Gastroesophageal sphincter (tissue), 4 donors: ENCODE measurements at places on chromosomes 3 and 15. TPM values are rescaled to one million over a fixed set of nuclear protein-coding genes. Genes with fewer than 3 reads are reported as not detected.
A peak's percentile ranks its signal among the peaks of the same experiment; 100 is the strongest.

DNA sequence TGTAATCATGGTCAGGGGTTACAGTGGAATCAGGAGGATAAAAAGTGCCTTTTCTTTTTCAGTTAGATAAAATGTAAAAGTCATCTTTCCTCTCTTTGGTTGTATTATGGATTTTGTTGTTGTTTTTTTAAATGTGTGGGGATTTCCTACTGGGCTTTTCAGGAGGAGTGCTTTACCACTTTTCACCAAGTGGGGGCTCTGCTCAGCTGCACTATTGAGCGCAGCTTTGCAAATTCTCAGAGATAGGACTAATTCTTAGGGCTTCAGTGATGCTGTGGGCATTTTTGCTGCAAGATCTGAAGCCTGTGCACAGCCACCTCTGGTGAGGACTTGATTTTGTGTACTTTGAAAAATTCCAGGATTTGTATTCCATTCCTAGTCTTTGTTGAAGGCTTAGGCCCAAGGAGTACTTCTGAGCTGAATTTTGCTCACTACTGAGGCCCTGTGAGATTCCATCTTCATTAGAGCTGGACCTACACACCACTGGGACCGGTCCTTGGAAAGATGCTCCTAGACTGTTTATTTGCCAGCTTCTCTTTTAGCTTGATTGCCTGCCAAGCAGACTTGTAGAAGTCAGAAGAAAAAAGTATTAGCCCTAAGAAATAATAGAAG lies 7.5 kb downstream of the GNB5 start:
- ATAC-seq: no peak

DNA sequence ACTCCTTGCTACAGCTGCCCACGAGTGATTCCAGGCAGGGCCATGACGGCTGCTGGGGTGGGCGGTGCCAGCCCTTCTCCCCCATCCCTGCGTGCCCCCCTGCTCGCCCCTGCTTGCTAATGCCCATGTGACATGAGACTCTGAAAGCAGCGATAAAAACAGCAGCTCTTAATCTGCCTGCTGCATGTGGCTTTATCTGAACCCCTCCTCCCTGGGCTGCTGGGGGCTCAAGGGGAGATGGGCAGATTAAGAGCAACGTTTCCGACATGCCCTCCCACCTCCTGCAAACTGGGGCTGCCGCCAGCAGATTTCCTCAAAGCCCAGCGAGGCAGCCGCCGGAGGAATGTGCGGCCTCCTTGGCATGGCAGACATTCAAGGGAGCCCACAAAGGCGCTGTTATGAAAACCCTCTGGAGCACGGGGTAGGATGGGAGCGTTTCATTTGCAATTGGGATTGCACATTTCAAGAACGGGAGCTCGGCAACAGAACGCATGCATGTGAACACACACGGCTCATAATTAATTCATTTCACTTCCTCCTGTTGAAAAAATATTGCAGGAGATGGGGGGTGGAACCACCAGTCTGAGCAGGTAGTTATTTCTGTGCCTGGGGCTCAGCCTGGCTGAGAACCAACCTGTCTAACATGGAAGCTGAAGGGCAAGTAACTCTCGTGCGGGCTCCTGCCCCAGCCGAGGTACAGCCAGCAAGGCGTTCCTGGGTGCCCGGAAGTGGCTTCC lies 504.2 kb upstream of the PROK2 start:
- peak; percentile 77 for ATAC-seq

DNA sequence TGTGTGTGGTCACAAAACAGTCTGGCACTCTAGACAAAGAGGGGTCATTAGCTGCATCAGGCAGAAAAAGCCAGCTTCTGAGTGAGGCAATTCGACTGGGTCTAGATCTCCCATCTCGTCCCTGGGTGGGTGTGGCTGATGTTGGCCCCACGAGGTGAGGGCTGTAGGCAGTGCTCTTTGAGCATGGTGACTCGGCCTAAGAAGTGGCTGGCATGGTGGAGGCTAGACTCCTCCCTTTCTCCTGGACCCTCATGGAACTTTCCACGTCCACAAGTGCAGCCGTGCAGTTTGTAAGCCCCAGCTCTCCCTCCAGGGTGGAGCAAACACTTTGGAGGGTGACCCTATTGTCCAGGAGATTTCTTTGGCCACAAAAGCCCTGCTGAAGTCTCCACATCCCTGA lies 134.1 kb downstream of the OPA1 start:
- no peak for ATAC-seq

GRCh38 chr3:151504606-151505005 lies 43.7 kb upstream of the IGSF10 start:
- ATAC-seq: no peak

GRCh38 chr3:35223632-35224394 lies 415.5 kb upstream of the ARPP21 start:
- ATAC-seq: no peak

- no peak for ATAC-seq
Measured at GRCh38 chr3:5184499-5184898, 3.0 kb upstream of the EDEM1 start.

DNA sequence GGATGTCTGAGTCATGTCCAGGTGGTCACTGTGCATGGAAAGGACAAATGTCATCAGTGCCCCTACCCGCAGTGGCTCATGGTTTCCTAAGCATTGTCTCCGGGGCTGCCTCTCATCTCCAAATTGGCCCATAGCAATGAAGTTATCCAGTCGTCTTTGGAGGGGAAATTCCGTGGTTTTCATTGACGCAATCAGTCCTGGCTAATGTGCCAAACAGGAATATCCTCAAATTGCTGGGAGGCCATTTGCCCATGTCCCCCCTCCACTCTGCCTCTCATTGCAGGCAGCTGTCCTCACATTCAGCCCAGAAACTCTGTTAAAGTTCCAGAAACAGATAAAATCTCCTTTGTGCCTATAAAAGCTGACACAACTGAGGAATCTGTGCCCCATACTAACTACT lies 81.6 kb downstream of the MCTP2 start:
- ATAC-seq: no peak

GRCh38 chr3:23811919-23812318 lies 6.2 kb downstream of the UBE2E1 start:
- ATAC-seq: no peak

GRCh38 chr3:17841190-17841828 lies 98.9 kb upstream of the TBC1D5 start:
- peak; percentile 53 for ATAC-seq

DNA sequence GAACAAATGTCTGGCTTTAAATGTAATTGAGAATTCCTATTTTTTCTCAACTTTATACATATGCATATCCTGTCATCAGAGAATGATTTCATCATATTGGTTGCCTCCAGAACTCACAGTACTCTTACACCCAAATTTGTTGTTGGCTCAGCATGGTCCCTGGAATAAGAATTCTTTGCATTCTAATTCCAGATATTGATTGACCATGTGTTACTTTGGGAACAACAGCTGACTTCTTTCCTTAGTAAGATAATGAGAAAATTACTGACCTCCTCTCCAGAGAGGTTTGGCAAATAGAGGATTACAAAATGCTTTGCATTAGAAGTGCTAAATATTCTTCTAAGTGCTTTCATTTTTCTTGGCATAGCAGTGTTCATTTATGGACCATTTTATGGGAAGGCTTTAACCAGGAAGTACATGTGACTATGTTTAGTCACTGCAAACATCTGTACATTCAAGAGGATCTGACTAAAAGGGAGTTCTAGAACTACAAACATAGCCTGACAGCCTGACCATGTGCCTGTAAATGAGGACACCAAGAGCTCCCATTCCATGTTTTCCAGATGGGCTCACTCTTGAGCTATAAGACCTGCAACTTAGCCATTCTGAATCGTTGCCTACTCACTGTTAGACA lies 391.6 kb upstream of the DPPA4 start:
- ATAC-seq: no peak

Gene ETV5
- total RNA-seq: 11.9 TPM

Gene CCDC54
- total RNA-seq: not detected

Gene PLA1A
- total RNA-seq: 0.50 TPM
